ENCODE measurements at places on chromosomes 12 and 14. TPM values are rescaled to one million over a fixed set of nuclear protein-coding genes. Genes with fewer than 3 reads are reported as not detected.

The TCL1A gene
- not detected for total RNA-seq

The RNASE1 gene
- not detected for total RNA-seq

The AHNAK2 gene
- 407 TPM for total RNA-seq

The DEPDC4 gene
- 3.9 TPM for total RNA-seq

The PRKD1 gene
- 11.7 TPM for total RNA-seq

The OTOGL gene
- total RNA-seq, result under 0.01 TPM

The STXBP6 gene
- total RNA-seq, result 6.1 TPM

The KRT6A gene
- under 0.01 TPM for total RNA-seq

The LYZ gene
- total RNA-seq, result not detected

The BIN2 gene
- not detected for total RNA-seq

The CHFR gene
- 34.0 TPM for total RNA-seq

The BMAL2 gene
- 71.3 TPM for total RNA-seq

The CRIP1 gene
- 2.5 TPM for total RNA-seq

The WASHC3 gene
- total RNA-seq, result 192 TPM

The BEGAIN gene
- not detected for total RNA-seq

The TAS2R8 gene
- not detected for total RNA-seq

The KRT5 gene
- total RNA-seq, result 6.7 TPM

The OVCH1 gene
- total RNA-seq, result 0.83 TPM

The CCDC198 gene
- total RNA-seq, result not detected

The PDZRN4 gene
- not detected for total RNA-seq

All from smooth muscle cell of trachea (primary cell).